ENCODE measurements at places on chromosomes 6 and 20.

- DNase-seq: no peak
These were observed 45.5 kb downstream of the CNR1 start for GRCh38 chr6:88120635-88121034.

- DNase-seq: no peak
These were observed 120.4 kb upstream of the GGTLC1 start for GRCh38 chr20:24109008-24109407.

DNA sequence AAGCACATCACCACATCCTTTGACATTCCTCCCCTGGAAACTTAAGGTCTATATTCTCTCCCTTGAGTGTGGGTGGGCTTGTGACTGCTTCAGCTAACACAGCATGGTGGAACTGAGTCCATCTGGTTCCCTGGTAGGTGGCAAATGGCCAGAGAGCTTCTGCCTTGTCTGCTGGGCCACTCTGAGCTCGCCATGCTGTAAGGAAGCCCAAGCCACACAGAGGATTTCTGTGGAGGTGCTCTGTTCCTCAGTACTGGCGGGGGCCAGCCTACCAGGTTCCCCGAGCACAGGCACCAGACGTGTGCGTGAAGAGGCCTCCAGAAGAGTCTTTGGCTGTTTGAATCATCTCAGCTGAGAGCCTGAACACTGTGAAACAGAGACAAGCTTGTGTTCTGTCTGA lies 41.6 kb upstream of the PMEPA1 start:
- no peak for DNase-seq

- DNase-seq: no peak
These were observed 23.1 kb downstream of the STK35 start for GRCh38 chr20:2124564-2125213.

- DNase-seq: no peak
These were observed 27.9 kb upstream of the EZR start for GRCh38 chr6:158847012-158847529.

DNA sequence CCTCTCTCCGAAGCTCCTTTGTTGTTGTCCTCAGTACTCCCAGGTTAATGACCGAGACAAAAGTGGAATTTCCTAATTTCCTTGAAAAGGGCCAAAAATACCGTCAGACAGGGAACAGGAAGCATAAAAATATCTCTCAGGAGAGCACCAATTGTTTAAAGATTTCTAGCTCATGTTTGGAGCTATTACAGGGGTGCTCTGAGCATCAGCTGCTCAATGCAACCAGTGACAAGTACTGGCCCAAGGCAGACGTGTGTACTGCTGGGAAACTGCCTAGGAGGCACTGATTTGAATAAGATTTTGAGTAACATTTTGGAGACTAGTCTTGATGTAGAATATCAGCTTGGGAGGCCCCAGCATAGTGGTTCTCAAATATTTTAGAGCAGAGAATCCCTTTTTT lies 17.3 kb downstream of the LAMA4 start:
- no peak for DNase-seq

GRCh38 chr6:89564752-89565427 lies 73.7 kb downstream of the LYRM2 start:
- no peak for DNase-seq

- DNase-seq: no peak
These were observed 207.4 kb downstream of the SOX4 start for GRCh38 chr6:21800948-21801438.

GRCh38 chr6:46491628-46492547 lies 639 bp upstream of the RCAN2 start:
- DNase-seq: no peak

- no peak for DNase-seq
These were observed 25.0 kb downstream of the KIF3B start for GRCh38 chr20:32302507-32302872.

- DNase-seq: no peak
These were observed 1692.2 kb downstream of the HACE1 start for GRCh38 chr6:103167345-103168071.

- peak; percentile 62 for DNase-seq
These were observed 58.5 kb upstream of the CEP85L start for GRCh38 chr6:118709859-118710350.

DNA sequence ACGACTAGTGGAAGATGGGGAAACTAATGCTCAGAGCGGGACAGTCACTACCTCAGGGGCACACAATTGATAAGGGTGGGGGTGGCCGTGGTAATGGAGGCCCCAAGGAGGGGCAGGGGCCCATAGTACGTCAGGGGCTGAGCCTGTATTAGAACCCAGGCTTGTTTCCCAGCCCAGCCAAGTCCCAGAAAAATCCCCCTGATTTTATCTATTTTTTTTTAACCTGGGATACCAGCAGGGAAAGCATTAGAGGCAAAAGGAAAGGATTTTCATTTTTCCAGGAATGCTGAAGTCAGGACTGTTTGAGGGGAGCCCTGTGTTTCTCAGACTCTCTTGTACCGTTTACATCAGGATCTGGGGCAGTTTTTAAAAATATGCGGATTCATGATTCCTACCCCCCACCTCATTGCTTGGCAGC lies 382 bp downstream of the MYH7B start:
- DNase-seq: no peak

- no peak for DNase-seq
These were observed 286.0 kb downstream of the ADGB start for GRCh38 chr6:146884728-146885127.

DNA sequence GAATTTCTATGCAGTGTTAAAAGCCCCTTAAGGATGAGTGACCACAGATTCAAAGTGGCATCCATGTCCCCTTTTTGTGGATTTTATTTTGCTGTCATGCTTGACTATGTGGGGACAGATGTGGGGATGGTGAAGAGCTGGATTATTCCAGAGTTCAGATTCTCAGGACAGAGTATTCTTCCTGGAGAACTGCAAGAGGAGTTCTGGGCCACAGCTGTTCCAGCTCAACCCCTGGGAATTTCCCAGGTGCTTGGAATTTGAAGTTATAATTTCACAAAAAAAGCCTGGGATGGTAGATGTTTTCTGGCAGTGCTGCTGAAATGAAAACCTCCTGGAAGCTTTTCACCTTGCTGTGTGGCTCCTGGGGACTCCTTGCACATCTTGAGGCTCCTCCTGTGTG lies 671.8 kb upstream of the MARCKS start:
- DNase-seq: no peak

GRCh38 chr6:3421791-3422434 lies 34.9 kb downstream of the SLC22A23 start:
- DNase-seq: no peak

DNA sequence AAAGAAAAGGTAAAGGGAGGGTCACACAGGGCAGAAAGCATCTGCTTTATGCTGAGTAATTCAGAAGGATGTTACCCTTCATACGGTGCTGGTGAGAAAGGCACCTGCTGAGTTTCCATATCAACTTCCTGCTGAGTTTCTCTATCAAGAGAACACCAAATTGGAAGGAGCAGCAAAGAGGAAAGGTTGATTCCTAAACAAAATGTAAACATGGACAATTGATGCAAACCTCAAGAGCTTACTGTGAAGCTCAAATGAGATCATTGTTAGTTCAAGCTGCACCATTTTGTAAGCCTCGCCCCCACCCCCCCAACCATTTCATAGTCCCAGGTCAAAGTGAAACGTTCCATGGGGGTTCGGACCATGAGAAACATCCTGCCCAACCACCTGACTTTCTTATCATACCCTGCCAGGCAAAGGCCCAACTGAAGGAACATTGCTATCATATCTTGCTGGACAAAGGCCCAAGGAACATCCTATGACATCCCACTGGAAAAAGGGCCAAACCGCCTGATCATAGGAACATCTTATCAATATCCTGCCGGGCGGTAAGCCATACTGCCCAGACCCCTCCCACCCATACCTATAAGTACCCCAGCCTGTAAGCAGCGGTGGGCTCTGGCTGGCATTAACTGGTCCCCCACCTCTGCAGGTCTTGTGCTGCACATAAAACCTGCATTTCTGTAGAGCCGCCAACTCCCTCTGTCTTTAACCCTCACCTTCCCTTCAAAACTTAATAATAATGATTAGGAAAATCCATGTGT lies 171.6 kb downstream of the UBE3D start:
- DNase-seq: no peak

GRCh38 chr20:49399329-49399728 lies 83.1 kb downstream of the KCNB1 start:
- no peak for DNase-seq

GRCh38 chr6:14193524-14193923 lies 76.0 kb downstream of the CD83 start:
- DNase-seq: no peak

- no peak for DNase-seq
These were observed 587.8 kb upstream of the JAG1 start for GRCh38 chr20:11261533-11262000.

- peak; percentile 15 for DNase-seq
These were observed 27.2 kb downstream of the UBE2V1 start for GRCh38 chr20:50085481-50086365.

- no peak for DNase-seq
These were observed at the start of gene DEFB132 for GRCh38 chr20:257419-257818. DEFB132 (plus strand) TSS chr20:257724; CDS start chr20:257779, 55 bp downstream.

DNA sequence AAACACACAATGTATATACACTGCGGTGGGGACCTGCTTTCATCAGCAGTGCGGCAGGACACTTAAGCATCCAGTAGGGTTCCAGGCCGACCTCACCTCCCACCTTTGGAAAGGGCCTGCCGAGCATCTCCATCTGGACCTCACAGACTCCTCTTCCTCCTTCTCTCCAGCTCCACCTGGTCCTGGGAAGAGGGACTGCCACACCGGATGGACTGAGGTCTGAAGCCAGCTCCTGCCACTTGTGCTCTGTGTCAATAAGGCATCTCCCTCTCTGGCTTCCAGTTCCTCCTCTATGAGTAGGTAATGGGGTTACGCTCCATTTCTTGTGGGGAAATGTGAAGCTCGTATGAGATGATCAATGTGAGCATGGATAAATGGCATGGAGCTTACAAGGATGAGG lies 19.1 kb upstream of the NNAT start:
- no peak for DNase-seq

GRCh38 chr20:34365765-34366213 lies 2.7 kb downstream of the ITCH start:
- no peak for DNase-seq

Data from T follicular helper cell (primary cell).